CD4-positive, alpha-beta T cell treated with Interleukin-17A for 4 hours (primary cell): ENCODE measurements at places on chromosomes 5 and 9.

DNA sequence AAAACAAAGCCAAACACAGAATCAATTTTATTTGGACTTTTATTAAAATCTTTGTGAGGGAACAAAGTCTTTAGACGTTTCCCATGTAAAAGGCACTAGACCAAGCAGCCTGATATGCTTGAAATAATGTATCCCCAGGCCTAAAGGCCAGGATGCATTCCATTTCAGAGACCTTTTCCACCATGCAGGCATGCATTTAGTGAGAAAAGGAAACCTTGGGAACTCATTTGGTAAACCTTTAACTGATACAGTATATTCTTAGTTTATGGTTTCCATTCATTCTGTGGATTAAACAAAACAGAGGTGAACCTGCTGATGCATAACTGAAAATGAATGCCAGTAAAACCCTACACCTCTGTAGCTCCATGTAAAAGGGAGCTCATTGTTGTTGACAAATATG lies 600.0 kb downstream of the NR2F1-AS1 start:
- DNase-seq = no peak

DNA sequence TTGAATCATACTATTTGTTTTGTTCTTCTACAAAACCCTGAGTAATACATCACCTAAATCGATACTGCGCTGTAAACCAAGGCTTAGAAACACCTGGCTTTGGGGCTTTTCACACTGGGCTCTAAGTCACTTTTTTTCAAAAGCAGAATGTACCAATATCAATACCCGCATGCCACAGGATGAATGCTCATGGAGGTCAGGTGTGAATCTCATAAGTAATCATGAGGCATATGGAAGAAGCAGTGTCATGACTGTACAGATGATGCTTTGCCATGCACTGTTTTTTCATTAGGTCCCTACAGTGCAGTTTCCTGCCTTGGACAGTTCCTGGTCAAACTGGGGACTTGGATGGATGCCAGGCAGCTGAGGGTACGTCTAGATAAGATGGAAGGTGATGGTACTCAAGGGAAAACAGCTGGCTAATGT lies 49.0 kb upstream of the ATG10 start:
- no peak for DNase-seq

GRCh38 chr9:7242126-7242525 lies 484.4 kb downstream of the KDM4C start:
- DNase-seq = no peak

- DNase-seq = no peak
These were observed 1.8 kb downstream of the ZFAND5 start for GRCh38 chr9:72363236-72363635.

- DNase-seq = no peak
These were observed 14.1 kb upstream of the MAP3K1 start for GRCh38 chr5:56801256-56801655.

GRCh38 chr5:96984506-96985192 lies 48.8 kb downstream of the LNPEP start:
- no peak for DNase-seq

DNA sequence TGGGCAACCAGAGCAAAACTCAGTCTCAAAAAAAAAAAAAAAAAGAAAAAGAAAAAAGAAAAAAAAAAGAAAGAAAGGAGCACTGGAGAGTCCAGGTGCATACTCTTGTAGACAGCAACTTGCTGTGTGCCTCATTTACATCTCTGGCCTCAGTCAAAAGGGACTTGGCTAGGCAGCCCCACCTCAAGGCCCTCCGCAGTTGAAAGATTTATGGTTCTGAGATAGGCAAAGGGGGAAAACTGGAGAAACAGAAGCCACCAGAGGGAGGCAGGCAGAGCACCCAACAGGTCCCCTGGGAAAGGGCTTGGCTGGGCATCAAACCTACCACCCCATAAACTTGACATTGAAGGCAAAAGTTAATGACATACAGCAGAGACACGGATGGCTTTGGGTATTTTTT lies 6.1 kb downstream of the ORM2 start:
- DNase-seq = no peak
